ENCODE measurements at places on chromosomes 4 and X. TPM values are rescaled to one million over a fixed set of nuclear protein-coding genes. Genes with fewer than 3 reads are reported as not detected.

USP17L20 gene
- not detected for total RNA-seq

UGT2B17 gene
- total RNA-seq = not detected

QRFPR gene
- total RNA-seq = 2.4 TPM

ADGRG4 gene
- total RNA-seq = not detected

SCRG1 gene
- total RNA-seq = not detected

VGLL1 gene
- 6.8 TPM for total RNA-seq

C4orf50 gene
- total RNA-seq = not detected

PPEF2 gene
- total RNA-seq = not detected

SLC6A8 gene
- 47.9 TPM for total RNA-seq

ADH7 gene
- 14.7 TPM for total RNA-seq

COL4A6 gene
- 35.3 TPM for total RNA-seq

STATH gene
- total RNA-seq = not detected

ADAM29 gene
- not detected for total RNA-seq

CENPVL2 gene
- total RNA-seq = not detected

JADE3 gene
- 6.1 TPM for total RNA-seq

CYSLTR1 gene
- total RNA-seq = not detected

IDUA gene
- 6.2 TPM for total RNA-seq

STPG2 gene
- not detected for total RNA-seq

DMRTC1B gene
- total RNA-seq = not detected

MAGEC2 gene
- not detected for total RNA-seq

FRYL gene
- 51.7 TPM for total RNA-seq

MAMLD1 gene
- 1.1 TPM for total RNA-seq

FAT4 gene
- 3.2 TPM for total RNA-seq

GCNA gene
- total RNA-seq = 1.6 TPM

CITED1 gene
- 0.28 TPM for total RNA-seq

FAM236C gene
- not detected for total RNA-seq

CCDC120 gene
- total RNA-seq = 11.5 TPM

SLC10A3 gene
- 40.8 TPM for total RNA-seq

TEX11 gene
- total RNA-seq = not detected

NBDY gene
- 36.7 TPM for total RNA-seq

RASGEF1B gene
- 1.2 TPM for total RNA-seq

PPP1R2C gene
- total RNA-seq = not detected

GABRB1 gene
- total RNA-seq = not detected

TREX2 gene
- total RNA-seq = 0.33 TPM

SNX25 gene
- 8.3 TPM for total RNA-seq

TMPRSS11B gene
- 0.05 TPM for total RNA-seq

CYBB gene
- not detected for total RNA-seq

IL3RA gene
- not detected for total RNA-seq

AKAP4 gene
- not detected for total RNA-seq

NSDHL gene
- total RNA-seq = 52.3 TPM

F11 gene
- total RNA-seq = not detected

WNK3 gene
- 0.92 TPM for total RNA-seq

CABS1 gene
- total RNA-seq = not detected

IL13RA1 gene
- total RNA-seq = 28.1 TPM

HDAC8 gene
- 18.1 TPM for total RNA-seq

RNF150 gene
- total RNA-seq = 0.63 TPM

NR0B1 gene
- total RNA-seq = 0.23 TPM

USP17L13 gene
- not detected for total RNA-seq

DCHS2 gene
- total RNA-seq = 0.07 TPM

HSFX3 gene
- total RNA-seq = not detected

H2BW2 gene
- not detected for total RNA-seq

HSD17B13 gene
- not detected for total RNA-seq

XAGE2 gene
- total RNA-seq = not detected

MAGEH1 gene
- 9.2 TPM for total RNA-seq

OCRL gene
- total RNA-seq = 13.8 TPM

NMU gene
- 28.1 TPM for total RNA-seq

Data from airway epithelial cell (primary cell).